ENCODE measurements at places on chromosomes 3 and 15. TPM values are rescaled to one million over a fixed set of nuclear protein-coding genes. Genes with fewer than 3 reads are reported as not detected.

ACAN gene
- total RNA-seq: not detected

LYZL4 gene
- not detected for total RNA-seq

EOMES gene
- total RNA-seq: 0.47 TPM

MAGEL2 gene
- total RNA-seq: not detected

SLC15A2 gene
- total RNA-seq: 0.91 TPM

PLSCR5 gene
- total RNA-seq: not detected

CLDN16 gene
- not detected for total RNA-seq

ST8SIA2 gene
- total RNA-seq: not detected

GREM1 gene
- 1.6 TPM for total RNA-seq

NLGN1 gene
- 0.92 TPM for total RNA-seq

Measured in PC-3 (cell line).